ENCODE measurements at places on chromosomes 7 and 10.
A peak's percentile ranks its signal among the peaks of the same experiment; 100 is the strongest.

- no peak for DNase-seq
These were observed 201.4 kb upstream of the NPVF start for GRCh38 chr7:25429731-25430130.

DNA sequence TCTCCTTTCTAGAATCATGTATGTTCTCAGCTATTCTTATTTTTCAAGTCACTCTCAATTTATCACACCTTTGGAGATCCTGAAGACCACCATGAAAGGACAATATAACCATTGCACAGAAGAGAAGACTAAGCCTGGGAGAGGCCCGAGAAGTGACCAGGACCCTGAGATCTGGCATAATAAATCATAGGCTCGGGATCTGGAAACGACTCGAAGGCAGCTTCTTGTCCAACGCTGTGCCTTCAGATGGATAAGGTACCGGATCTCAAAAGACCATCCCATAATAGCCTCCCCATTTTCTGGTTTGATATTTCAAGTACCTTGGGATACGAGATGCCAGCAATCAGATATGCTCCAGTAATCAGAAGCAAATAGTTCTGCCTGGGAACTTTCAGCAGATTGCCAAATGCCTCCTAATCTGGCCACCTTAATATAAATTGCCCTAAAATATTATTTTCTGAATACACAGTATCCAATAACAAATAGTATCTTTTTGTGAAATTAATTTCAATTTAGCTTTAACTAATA lies 179.2 kb upstream of the ZMIZ1 start:
- DNase-seq = no peak

- no peak for DNase-seq
These were observed 22.6 kb downstream of the CCDC3 start for GRCh38 chr10:12978891-12979290.

- no peak for DNase-seq
These were observed 695.5 kb downstream of the INHBA start for GRCh38 chr7:41007351-41007751.

- no peak for DNase-seq
These were observed 53.4 kb downstream of the CFAP58 start for GRCh38 chr10:104406715-104407650.

DNA sequence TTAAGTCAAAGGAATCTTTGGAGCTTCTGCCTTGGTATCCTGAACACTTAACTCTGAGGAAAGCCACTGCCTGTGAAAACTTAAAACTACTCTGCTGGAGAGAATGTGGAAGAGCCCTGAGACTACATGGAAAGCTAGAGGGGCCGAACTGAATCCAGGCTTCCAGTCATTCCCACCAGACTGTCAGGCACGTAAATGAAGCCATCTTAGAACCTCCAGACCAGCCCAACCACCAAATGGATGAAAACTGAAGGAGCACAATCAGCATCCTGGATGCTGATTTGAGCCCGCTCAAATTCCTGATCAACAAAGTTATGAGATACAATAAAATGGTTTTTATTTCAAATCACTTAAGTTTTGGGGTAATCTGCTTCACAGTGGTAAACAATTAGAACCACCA lies 30.8 kb downstream of the TNPO3 start:
- DNase-seq = no peak

GRCh38 chr7:79414910-79415309 lies 38.6 kb downstream of the MAGI2 start:
- DNase-seq = no peak

- DNase-seq = peak; percentile 53
These were observed 692 bp downstream of the CARD11 start for GRCh38 chr7:3042861-3043489.

DNA sequence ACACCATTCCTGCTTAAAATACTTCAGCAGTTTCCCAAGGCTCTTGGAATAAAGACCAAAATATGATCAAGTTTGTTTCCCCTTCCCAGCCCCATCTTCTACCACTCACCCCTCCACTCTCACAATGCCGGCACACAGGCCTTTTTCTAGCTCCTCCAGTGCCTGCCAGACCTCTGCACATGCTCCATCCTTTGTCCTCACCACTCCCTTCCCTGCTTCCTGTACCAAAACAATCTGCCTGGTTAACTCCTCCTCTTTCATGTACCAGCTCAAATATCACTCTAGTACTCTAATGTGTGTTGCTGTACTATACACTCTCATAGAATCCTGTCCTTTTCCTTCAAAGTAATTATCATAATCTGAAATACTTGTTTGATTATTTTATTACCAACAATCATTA lies 19.4 kb downstream of the SCRN1 start:
- DNase-seq = no peak

DNA sequence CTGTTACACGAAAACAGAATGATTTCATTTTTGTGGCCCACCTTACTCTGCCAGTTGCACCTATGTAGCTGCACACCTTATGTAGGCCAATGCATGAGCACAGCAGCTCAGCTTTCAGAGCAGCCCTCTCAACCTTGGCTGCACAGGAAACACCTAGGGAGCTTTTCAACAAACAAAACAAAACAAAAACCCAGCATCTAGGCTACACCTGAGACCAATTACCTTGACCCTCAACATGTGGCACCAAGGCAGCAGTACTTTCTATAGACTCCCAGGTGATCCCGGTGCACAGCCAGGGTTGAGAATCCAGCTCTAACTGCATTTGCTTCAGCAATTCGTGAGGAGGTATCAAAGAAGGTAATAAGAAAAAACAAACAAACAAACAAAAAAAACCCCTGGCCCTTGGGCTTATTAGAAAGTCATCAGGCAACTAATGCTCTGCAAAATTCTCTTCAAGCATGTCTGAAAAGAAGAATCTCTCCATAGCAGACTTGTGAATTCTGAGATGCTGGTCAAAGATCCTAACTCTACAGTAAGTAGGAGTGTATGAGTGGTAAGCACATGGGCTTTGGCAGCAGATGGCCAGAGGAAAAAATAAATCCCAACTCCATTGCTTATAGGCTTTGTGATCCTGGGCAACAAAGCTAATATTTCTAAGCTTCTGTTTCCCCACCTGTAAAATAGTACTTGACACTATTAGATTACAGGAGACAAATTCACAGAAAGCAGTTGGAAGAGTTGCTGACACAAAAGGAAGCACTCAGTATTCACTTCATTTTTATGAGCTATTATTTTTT lies 113.4 kb upstream of the NOBOX start:
- no peak for DNase-seq

DNA sequence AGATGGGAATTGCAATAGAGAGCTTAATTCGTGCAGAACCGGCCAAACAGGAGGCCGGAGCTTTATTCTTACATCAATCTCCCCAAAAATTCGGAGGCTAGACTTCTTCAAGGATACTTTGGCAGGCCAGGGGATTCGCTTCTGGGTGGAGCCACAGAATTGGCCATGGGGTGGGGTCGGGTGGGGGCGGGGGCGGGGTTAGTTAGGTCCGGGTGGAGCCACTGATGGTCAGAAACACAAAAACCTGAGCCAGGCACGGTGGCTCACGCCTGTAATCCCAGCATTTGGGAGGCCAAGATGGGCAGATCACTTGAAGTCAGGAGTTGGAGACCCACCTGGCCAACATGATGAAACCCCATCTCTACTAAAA lies 87.5 kb downstream of the SEPTIN14 start:
- no peak for DNase-seq

All from CD8-positive, alpha-beta memory T cell (primary cell).